ENCODE measurements at places on chromosomes 11 and 22.

DNA sequence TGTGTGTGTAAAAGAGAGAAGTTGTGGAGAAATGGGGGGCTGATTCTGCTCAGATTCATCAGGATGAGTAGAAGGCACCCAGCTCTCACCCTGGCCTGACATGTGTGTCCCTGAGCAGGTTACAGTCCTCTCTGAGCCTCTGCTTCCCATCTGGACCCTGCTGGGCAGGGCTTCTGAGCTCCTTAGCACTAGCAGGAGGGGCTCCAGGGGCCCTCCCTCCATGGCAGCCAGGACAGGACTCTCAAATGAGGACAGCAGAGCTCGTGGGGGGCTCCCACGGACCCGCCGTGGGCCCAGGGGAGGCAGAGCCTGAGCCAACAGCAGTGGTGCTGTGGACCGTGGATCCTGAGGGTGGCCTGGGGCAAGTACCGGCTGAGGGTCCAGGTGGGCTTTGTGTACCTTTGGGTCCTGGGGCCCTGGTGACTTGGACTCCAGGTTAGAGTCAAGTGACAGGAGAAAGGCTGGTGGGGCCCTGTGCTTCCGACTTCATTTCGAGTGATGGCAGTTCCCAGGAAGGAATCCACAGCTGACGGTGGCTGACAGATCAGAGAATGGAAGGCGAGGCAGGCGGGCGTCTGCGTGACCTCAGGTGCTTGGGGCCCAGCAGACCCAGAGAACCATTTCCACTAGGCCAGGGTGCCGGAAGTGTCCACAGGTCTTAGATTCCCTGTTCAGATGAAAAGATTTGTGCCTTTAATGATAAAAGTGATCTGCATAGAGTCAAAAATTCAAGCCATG is 21.9 kb downstream of the NEAT1 start:
- no peak for DNase-seq

DNA sequence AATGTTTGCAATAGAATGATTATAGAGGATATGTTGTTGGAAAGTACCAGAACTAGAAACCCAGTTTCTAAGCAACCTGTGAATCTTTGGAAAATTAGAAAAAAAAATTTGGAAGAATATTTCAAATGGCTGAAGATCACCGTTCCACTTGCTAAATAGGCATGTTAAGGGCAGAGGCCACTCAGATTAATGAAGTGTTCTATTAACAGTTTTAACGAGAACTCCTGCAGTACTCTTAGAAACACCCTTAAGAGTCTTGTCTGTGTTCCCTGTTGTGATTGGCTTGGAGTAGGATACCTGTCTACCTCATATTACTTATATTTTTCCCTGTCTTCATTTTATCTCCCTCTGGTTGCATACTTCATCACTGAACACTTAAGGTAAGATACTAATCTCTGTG is 4.6 kb downstream of the C11orf54 start:
- no peak for DNase-seq

GRCh38 chr22:20982563-20982882 is 426 bp downstream of the LZTR1 start:
- no peak for DNase-seq

GRCh38 chr22:19962909-19963806 is 21.5 kb upstream of the TXNRD2 start:
- no peak for DNase-seq

- no peak for DNase-seq
These were observed 33.3 kb downstream of the HIRA start for GRCh38 chr22:19398206-19398605.

DNA sequence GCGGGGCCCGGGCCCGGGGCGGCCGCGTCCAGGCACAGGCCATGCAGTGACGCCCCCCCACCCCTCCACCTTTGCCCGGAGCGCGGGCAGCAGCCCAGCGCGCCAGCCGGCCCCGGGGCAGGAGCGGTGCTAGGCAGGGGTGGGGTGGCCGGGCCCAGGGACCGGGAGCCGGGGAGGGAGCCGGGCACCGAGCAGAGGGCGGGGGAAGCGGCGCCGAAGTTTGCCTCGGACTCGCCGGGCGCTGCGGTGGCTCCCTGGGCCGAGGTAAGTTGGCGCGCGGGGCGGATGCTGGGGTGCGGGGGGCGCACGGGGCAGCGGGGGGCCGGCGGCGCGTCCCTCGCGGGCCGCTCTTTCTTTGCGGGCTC is 332 bp downstream of the TEAD1 start:
- DNase-seq: no peak

GRCh38 chr11:12591706-12592105 is 82.5 kb upstream of the TEAD1 start:
- DNase-seq: no peak

DNA sequence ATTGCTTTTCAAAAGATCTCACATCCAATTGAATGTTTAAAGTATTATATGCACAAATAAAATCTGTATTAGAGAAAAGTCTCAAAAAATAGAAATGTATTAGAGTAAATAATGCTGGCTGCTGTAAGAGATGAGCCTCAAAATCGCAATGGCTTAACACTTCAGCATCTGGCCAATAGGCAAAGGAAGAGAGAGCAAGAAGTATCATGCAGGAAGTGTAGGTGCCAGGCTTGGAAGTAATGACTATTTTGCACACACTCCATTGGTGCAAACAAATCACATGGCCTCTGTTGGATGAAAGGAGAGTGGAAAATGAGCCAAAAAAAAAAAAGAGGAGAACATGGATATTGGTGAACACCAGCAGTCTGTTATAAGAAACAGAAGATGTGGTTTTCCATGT is 193.0 kb upstream of the E2F8 start:
- no peak for DNase-seq

DNA sequence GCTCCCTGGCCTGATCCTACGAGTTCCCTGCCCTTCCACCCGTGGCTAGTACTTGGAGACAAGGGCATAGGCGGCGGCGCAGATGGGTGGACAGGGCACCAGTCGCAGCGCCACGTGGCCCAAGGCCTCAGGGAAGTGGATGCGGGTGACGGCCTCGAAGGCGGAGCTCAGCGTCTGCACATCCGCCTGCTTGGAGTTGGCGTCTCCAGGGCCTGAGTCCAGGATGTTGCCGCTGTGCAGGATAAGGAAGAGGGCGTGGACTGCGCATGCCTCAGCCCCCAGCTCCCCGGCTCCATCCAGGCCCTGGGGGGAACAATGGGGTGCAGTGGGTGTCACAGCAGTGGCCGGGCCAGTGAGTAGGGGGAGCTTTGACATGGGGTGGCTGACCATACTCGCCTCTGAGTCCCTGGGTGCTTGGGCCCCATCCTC is 6.6 kb downstream of the PITPNM1 start:
- no peak for DNase-seq

DNA sequence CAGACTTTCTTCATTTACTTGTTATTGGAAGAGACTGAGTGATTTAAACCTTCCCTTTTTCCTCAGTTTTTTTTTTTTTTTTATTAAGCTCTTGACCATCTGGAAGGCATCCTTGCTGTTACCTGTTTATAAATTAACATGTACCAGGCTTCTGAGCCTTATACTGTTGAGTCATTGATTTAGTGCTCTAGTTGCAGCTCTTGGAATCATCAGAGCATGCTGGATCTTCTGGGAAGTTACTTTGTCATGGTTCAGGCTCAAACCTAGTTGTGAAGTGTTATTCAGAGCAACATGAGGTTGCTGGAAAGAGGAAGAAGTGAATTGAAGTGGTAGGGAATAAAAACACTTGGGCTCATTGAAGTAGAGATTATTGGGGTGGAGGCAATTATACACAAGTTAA is 6.3 kb downstream of the ZDHHC5 start:
- DNase-seq: no peak

- no peak for DNase-seq
These were observed 24.2 kb downstream of the MUC5AC start for GRCh38 chr11:1181853-1182535.

DNA sequence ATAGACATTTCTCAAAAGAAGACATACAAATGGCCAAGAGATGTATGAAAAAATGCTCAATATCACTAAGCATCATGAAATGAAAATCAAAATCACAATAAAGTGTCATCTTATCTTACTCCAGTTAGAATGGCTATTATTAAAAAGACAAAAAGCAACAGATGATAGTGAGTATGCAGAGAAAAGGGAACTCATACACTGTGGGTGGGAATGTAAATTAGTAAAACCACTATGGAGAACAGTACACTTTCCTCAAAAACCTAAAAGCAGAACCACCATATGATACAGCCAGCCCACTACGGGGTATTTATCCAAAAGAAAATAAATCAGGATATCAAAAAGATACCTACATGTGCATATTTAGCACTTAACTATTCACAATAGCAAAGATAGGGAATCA is 700.0 kb upstream of the ANO5 start:
- DNase-seq: no peak
